ENCODE measurements at places on chromosomes 7 and 10.

DNA sequence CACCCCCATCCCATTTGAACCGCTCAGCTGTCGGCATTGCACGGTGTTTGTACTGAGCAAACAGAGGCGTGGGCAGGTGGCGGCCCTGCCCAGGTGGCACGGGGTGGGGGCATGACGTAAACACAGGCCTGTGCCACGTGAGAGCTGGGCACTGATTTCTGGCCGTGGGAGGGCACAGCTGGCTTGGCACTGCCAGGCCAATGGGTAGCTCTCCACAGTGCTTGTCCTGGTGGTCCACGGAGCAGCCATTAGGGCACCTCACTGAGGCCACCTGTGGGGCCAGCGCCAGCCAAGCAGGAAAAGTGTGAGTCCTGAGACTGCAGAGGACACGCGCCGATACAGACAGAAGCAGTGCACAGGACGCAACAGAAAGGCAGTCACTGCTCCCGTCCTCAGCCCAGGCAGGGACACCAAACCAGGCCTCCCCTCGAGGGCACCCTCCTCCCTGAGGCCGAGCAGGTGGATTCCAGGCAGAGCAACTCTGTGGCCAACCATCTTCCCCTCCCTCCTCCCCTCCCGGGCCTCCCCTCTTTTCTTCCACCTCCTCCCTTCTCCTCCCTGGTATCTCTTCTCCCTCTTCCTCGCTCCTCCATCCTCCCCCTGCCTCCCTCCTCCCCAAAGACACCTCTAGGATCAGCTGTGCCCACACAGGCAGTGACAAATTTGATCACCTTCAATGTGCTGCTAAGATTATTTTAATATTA, 258.7 kb downstream of the ELFN1 start:
- no peak for DNase-seq

- no peak for DNase-seq
These were observed at the start of gene COL13A1 for GRCh38 chr10:69801434-69802315. Gene COL13A1 (plus strand): TSS chr10:69801906. CDS start chr10:69802424, 518 bp downstream.

GRCh38 chr10:71211053-71211452, 1.3 kb upstream of the UNC5B start:
- DNase-seq: no peak

- DNase-seq: no peak
These were observed 178.1 kb downstream of the ADAM12 start for GRCh38 chr10:126210051-126210651.

DNA sequence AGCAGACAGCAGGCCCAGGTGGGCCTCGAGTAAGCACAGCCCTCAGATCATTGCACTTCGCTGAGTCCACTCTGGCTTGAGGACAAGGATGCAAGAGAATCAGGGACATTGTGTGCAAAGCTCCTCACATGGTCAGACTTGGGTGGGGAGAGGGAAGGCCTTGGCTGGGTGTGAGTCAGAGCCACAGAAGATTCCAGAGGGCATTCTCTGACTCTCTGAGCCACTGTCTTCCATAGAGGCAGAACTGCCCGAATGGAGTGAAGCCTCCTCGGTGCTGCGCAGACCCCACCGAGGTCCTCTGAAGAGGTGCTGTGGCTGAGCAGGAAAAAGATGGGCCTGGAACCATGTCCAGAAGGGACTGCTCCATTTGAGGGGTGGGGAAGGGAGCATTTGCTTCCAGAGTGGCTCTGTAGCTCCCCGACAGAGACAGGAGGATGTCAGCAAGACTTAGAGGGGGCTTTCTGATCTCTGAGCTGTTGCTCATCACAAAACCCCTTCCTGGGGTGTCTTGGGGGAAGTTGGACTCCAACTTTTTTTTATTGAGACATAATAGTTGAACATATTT, 120.8 kb downstream of the PTPN20 start:
- DNase-seq: no peak

DNA sequence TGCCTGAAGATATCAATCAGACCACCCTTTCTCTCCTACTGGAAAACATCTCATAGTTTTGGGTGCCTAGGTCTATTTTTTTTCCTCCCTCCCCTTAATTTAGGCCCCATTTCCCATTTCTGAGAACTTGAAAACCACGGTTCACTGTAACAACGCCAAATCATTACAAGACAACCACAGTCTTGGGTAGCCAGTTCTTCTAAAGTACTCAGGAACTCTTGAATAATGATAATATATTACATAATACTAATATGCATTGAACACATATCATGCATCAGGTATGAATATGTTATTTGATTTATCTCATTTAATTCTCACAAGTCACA, 185.1 kb upstream of the ADO start:
- DNase-seq: no peak

- DNase-seq: no peak
These were observed 20.5 kb upstream of the PITRM1 start for GRCh38 chr10:3192856-3193635.

GRCh38 chr10:24279166-24279565, 70.2 kb downstream of the KIAA1217 start:
- DNase-seq: no peak

DNA sequence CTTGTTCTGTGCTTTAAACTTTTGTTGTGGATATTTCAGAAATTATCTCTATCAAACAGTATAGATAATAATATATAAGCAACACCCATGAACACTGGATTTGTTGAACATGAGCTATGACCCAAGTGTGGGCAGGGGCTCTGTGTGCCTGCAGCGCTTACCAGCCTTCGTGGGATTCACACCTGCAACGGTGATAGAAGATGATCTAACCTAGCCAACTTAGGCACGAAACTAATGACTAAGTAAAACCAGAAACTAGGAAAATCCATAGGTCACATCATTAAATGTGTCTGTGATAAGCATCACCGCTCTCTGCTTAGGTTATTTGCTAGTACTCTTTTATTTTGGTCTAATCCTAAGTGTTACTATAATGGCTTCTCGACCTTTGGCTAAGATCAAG, 18.0 kb downstream of the SPAG6 start:
- DNase-seq: no peak

- DNase-seq: no peak
These were observed 260.3 kb upstream of the FERD3L start for GRCh38 chr7:19405541-19405940.

DNA sequence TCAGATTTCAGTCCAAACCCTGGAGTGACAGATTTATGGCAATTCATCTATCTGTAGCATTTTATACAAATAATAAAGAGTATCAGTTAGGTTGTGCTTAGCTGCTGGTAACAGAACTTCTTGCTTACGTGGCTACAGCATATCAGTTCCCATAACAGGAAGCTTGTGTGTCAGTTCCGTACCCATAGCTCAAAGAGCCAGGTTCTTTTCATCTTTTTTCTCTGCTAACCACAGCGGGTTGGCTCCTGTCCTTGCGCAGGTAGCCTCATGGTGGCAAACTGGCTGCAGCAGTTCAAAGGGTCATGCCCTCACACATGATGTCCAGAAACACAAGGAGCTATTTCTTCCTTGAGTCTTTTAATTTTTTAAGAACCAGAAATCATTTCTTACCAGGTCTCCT, 1041.8 kb downstream of the GATA3 start:
- no peak for DNase-seq

- DNase-seq: no peak
These were observed 30.1 kb downstream of the TSPAN14 start for GRCh38 chr10:80484243-80484642.

- no peak for DNase-seq
These were observed 29.6 kb downstream of the LOXL4 start for GRCh38 chr10:98238391-98238790.

DNA sequence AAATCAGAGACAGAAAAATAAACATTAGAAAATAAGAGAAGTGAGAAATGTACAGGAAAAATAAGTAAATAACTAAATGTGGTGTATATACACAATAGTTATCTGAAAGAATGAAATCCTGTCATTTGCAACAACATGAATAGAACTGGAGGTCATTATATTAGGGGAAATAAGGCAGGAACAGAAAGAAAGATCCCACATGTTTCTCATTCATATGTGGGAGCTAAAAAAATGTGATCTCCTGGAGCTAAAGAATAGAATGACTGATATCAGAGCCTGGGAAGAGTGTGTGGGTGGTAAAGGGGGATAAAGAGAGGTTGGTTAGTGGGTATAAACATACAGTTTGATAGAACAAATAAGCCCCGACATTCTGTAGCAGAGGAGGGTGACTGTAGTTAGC, 27.3 kb downstream of the PLXDC2 start:
- DNase-seq: no peak

- no peak for DNase-seq
These were observed 106.0 kb downstream of the ADARB2 start for GRCh38 chr10:1631282-1631681.

DNA sequence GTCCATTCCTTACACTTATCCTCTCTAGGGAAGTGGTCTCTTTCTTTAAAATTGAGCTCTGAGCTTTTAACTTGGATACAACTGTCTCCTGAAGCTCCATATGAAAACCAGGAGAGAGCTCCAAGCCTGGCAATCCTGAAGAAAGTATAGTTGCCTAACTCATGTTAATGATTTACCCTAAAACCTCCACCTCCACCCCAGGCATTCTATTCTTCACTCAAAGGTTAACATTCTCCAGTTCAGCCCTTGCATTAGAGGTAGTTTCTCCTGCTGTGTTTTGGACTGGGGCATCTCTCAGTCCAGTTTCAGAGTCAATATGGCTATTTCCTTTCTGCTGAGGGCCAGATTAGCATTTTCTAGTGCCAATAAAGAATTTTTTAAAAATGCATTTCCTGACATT, 195.5 kb downstream of the SLC25A13 start:
- DNase-seq: no peak

DNA sequence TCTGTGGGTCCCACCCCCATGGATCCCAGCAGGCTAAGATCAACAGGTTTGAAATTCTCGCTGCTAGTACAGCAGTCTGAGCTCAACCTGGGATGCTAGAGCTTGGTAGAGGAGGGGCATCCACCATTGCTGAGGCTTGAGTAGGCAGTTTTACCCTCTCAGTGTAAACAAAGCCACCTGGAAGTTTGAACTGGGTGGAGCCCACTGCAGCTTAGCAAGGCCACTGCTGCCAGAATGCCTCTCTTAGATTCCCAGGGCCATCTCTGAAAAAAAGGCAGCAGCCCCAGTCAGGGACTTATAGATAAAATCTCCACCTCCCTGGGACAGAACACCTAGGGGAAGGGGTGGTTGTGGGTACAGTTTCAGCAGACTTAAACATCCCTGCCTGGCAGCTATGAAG, 190.0 kb upstream of the CACNA2D1 start:
- DNase-seq: no peak

DNA sequence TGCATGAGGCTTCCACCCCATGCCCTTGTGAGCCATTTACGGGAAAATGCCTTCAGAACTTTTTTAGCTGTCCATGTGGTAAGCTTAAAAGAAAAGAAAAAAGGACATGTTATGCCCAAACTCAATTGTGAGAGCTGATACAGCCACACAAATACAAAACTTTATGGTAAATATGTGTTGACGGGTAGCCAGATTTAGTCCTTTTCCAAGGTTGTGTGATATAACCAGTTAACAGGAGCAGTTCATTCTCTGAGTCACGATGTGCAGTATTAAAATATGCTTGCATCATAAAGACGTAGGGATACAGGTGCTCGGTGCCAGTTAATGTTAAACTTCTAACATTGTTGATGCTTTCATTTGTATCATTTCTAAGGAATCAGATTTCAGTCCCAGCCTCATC, 350.4 kb downstream of the DNAJB6 start:
- DNase-seq: no peak

- DNase-seq: no peak
These were observed 564.6 kb downstream of the KCNMA1 start for GRCh38 chr10:77072836-77073662.

- no peak for DNase-seq
These were observed 93.6 kb upstream of the IL6 start for GRCh38 chr7:22633286-22633953.

Data from NCI-H187 treated with DMSO at 0.1 percent for 48 hours (cell line).